ENCODE measurements at places on chromosomes 4 and X. TPM values are rescaled to one million over a fixed set of nuclear protein-coding genes. Genes with fewer than 3 reads are reported as not detected.

GRCh38 chrX:119870626-119871131 is 854 bp downstream of the RNF113A start:
- H3K4me3 ChIP-seq = peak overlapping the region; percentile 93
- peaks cover 11% of the 10 kb centered on the region for H3K4me1 ChIP-seq
- DNase-seq = peak; percentile 44

The TMPRSS11E gene
- not detected for total RNA-seq

DNA sequence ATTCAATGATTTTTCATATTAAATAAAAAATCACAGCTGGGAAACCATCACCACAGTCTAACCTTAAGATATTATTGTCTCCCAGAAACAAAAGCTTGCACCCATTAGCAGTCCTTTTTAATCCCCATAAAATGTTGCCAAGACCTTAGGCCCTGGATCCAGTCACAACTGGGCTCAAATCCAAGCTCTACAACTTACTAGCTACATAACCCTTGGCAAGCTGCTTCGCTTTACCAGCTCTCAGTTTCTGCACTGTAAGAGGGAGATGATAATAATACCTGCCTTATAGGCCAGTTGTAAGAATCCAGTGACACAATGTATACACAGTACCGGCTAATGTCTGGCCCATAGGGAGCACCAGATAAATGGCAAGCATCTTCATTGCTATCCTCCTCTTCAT is 400.9 kb upstream of the FGF13 start:
- H3K27me3 ChIP-seq = no peaks in the 10 kb centered on the region
- no peaks in the 10 kb centered on the region for H3K36me3 ChIP-seq
- DNase-seq = no peak
- no peak overlapping the region for H3K27ac ChIP-seq

GRCh38 chr4:90120037-90120436 is 7.2 kb upstream of the CCSER1 start:
- peaks cover 3% of the 10 kb centered on the region for H3K4me1 ChIP-seq
- H3K27me3 ChIP-seq = no peaks in the 10 kb centered on the region
- no peak overlapping the region for H3K27ac ChIP-seq
- H3K4me3 ChIP-seq = no peak overlapping the region
- DNase-seq = peak; percentile 23

DNA sequence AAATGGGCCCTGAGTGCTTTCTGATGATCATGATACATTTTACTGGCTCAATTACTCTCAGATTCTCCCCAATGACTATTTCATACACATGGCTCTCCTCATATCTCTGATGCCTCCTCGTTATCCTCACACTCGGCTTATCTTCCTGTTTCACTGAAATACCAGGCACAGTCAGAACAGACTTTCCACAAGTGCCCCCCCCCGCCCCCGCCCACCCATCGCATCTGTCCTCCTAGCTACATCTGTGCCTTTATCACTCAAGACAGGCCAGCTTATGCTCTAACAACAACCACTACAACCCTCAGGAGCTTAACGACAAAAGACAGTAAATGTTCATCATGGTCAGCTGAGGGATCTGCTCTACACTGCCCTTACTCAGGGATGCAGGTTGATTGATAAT is 610.6 kb upstream of the DIPK2B start:
- no peaks in the 10 kb centered on the region for H3K27me3 ChIP-seq
- H3K36me3 ChIP-seq = no peaks in the 10 kb centered on the region
- no peak overlapping the region for H3K4me3 ChIP-seq
- no peak overlapping the region for H3K27ac ChIP-seq
- no peak for DNase-seq

GRCh38 chr4:123940604-123941003 is 544.0 kb downstream of the SPRY1 start:
- peaks cover 35% of the 10 kb centered on the region for H3K4me1 ChIP-seq
- no peak overlapping the region for H3K27ac ChIP-seq
- DNase-seq = no peak
- no peak overlapping the region for H3K4me3 ChIP-seq

GRCh38 chrX:127129510-127129909 is 310.0 kb downstream of the PRR32 start:
- no peaks in the 10 kb centered on the region for H3K36me3 ChIP-seq
- H3K27me3 ChIP-seq = no peaks in the 10 kb centered on the region
- H3K4me1 ChIP-seq = no peaks in the 10 kb centered on the region
- H3K27ac ChIP-seq = no peak overlapping the region
- DNase-seq = no peak

Measured in endothelial cell of umbilical vein (primary cell).